ENCODE measurements at places on chromosomes 7 and 10. TPM values are rescaled to one million over a fixed set of nuclear protein-coding genes. Genes with fewer than 3 reads are reported as not detected.

GRCh38 chr10:60414111-60414510 lies 24.4 kb upstream of the ANK3 start:
- H3K27me3 ChIP-seq: peaks cover 2% of the 10 kb centered on the region
- H3K4me3 ChIP-seq: no peak overlapping the region
- H3K27ac ChIP-seq: no peak overlapping the region
- no peaks in the 10 kb centered on the region for H3K4me1 ChIP-seq

GRCh38 chr7:95772771-95773581 lies 622 bp downstream of the DYNC1I1 start:
- H3K4me3 ChIP-seq: no peak overlapping the region
- H3K4me1 ChIP-seq: peaks cover 2% of the 10 kb centered on the region
- H3K27me3 ChIP-seq: peaks cover 23% of the 10 kb centered on the region

DNA sequence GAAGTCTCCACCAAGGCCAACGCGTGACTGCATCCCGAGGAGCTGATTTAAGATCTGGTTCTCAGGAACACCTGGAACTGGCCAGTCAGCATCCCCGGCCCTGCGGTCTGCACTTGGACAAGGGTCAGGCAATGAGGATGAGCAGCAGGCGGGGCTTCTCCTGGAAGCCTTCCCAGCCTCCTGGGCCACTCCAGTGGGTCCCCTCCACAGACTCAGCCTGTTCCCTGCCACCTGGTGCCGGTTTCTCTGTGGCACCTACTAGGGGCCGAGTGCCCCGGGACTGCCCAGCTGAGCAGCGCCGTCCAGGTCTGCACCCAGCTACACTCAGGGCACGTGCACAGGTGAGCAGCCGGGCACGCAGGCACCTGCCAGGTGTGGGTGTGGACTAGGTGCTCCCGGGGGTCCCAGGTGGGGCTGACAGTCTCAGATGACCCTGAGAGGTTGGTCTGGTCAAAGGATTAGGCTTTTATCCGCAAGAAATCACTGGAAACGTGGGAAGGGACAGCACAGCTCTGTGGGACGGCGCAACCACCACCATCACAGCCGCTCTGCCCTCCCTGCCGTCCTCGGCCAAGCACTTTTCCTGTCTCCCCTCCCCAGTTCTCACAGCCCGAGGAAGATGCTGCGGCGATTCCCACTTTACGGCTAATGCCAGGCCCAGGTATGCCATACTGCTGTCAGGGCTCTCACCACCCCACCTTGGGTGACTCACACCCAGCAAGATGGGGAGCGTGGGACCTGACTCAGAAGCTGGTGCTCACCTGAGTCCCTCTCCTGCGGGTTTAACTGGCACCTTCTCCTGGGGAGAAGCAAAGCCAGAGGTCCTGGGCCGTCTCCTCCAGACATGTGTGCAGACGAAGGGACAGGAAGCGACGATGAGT lies 166.0 kb downstream of the RNF216 start:
- H3K27me3 ChIP-seq: no peaks in the 10 kb centered on the region
- H3K4me1 ChIP-seq: no peaks in the 10 kb centered on the region
- DNase-seq: no peak
- H3K27ac ChIP-seq: no peak overlapping the region
- no peaks in the 10 kb centered on the region for H3K36me3 ChIP-seq
- no peak overlapping the region for H3K4me3 ChIP-seq

GRCh38 chr10:9450801-9451200 lies 1396.3 kb downstream of the GATA3 start:
- H3K27ac ChIP-seq: no peak overlapping the region
- H3K4me1 ChIP-seq: no peaks in the 10 kb centered on the region
- no peak overlapping the region for H3K4me3 ChIP-seq
- H3K36me3 ChIP-seq: no peaks in the 10 kb centered on the region

- no peak overlapping the region for H3K27ac ChIP-seq
- H3K36me3 ChIP-seq: no peaks in the 10 kb centered on the region
- H3K4me1 ChIP-seq: no peaks in the 10 kb centered on the region
- H3K4me3 ChIP-seq: no peak overlapping the region
These were observed 17.1 kb upstream of the TSPAN15 start for GRCh38 chr10:69434169-69434568.

DNA sequence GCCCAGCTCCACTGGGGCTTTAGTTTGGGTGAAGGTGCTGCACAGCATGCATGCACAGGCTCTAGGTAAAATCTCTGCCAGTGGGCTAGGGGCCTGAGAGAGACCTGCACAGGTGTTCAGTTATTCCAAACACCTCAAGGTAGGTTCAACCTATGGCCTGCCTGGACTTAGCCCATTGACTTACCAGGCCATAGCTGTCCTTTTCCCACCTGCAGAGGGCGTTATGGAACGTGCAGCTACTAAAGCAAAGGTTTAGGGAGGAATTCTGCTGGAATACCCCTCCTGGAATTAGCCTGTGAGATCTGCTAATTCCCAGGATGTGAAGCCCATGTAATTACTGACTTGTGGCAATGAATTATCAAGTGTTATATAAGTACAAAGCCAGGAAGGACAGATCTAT lies 3.6 kb downstream of the VWC2 start:
- H3K36me3 ChIP-seq: no peaks in the 10 kb centered on the region
- H3K27ac ChIP-seq: no peak overlapping the region
- peaks cover 56% of the 10 kb centered on the region for H3K27me3 ChIP-seq
- DNase-seq: no peak
- peaks cover 3% of the 10 kb centered on the region for H3K4me1 ChIP-seq

DNA sequence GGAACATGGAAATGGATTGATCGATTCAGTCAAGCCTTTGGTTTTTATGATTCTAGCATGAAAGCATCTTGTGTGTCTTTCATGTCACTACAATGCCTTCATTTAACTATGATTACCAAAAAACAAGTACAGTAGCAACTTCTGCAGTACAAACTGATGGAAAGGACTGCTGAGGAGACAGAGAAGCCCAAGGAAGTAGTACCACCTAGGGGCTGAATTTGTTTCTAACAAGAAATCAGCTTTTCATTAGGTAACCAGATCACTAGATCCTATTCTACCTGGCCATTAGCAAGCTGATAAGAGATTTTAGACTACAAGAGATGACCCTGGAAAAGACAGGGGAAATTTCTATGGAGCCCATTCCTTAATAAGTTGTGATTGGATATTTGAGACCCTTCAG lies 3.2 kb upstream of the IFIT1 start:
- no peak overlapping the region for H3K27ac ChIP-seq
- no peak for DNase-seq
- H3K4me1 ChIP-seq: peaks cover 17% of the 10 kb centered on the region
- H3K36me3 ChIP-seq: no peaks in the 10 kb centered on the region
- H3K27me3 ChIP-seq: no peaks in the 10 kb centered on the region

DNA sequence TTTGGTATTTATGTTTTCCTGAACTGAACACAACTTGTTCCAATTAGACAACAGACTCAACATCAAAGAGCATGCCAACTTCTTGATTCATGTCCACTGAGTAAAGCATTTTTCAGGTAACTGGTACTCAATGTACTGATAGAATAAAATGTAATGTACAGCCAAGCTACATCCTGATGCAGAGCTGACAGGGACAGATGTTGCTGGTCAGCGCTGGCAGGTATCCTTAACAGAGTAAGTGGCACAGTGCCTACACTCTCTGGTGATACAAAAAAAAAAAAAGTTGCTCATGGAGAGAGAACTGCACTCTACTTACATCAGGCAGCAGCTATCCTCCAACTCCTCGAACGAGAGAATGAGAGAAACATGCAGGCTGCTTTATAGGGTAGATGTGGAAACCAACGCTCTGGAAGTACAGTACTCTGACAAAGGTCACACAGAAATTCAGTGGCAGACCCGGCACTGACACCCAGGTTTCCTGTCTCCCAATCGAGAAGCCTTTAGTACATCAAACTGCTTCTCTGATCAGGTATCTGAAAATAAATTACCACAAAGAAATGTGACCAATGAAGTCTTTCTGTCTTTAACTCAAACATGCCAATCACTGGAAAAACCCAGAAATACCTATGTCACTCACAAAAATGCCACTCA lies 4.6 kb downstream of the ITGB1 start:
- no peak for DNase-seq
- no peaks in the 10 kb centered on the region for H3K27me3 ChIP-seq
- H3K4me1 ChIP-seq: peaks cover 33% of the 10 kb centered on the region
- H3K27ac ChIP-seq: no peak overlapping the region
- peaks cover 7% of the 10 kb centered on the region for H3K36me3 ChIP-seq
- H3K4me3 ChIP-seq: no peak overlapping the region

DNA sequence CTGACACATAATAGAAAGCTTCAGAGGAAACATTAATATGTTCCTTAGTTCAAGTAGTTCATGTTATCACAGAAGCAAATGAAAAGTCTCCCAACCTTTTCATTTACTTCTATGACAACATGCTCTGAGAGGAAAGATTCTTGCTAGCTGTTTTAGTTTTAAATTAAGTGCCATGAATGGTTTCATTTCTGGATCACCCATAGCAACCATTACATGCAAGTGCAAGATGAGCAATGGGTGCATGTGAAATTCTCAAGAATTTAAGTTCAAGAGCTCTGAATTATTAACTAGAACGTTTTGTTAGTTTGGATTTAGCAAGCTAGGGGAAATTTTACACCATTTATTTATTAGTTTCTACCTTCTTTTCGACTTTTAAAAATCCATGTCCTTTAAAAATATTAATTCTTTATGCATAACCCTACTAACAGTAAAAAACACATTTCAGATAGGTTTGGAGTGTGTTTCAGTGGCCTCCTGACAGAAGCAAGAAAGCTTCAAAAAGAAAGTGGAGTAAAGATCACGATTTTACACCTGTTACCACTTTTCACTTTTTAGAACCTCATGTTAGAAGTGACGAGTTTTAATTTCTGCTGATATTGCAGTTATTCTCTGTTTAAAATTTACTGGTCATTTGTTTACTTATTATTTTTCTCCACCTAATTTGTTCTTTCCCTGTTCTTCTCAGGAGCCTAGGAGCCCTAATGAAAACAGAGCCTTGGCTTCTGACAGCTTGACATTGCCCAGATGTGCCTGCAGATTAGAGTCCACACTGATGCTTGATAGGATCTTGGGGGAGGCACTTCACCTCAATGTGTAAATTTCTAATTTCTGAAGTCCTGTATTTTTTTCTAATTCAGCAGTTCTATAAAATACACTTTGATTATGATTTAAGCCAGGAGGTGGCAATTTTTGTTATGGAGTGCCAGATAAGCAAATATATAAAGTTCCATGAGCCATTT lies 995.3 kb upstream of the PHF14 start:
- H3K4me3 ChIP-seq: no peak overlapping the region
- H3K4me1 ChIP-seq: no peaks in the 10 kb centered on the region
- DNase-seq: no peak
- no peaks in the 10 kb centered on the region for H3K36me3 ChIP-seq
- no peak overlapping the region for H3K27ac ChIP-seq
- no peaks in the 10 kb centered on the region for H3K27me3 ChIP-seq

- peaks cover 30% of the 10 kb centered on the region for H3K4me1 ChIP-seq
- no peak for DNase-seq
- peaks cover 3% of the 10 kb centered on the region for H3K27me3 ChIP-seq
These were observed 80.1 kb downstream of the ZFAND4 start for GRCh38 chr10:45592432-45592831.

GRCh38 chr7:22565315-22565811 lies 65.4 kb upstream of the STEAP1B start:
- H3K27ac ChIP-seq: peak overlapping the region; percentile 73
- H3K4me3 ChIP-seq: peak overlapping the region; percentile 82
- H3K4me1 ChIP-seq: peaks cover 56% of the 10 kb centered on the region

PDE6C gene
- not detected for total RNA-seq

DGKI gene
- not detected for total RNA-seq

ABCB8 gene
- total RNA-seq: 48.3 TPM

SUFU gene
- total RNA-seq: 13.4 TPM
